ENCODE measurements at places on chromosomes 4 and X.

- DNase-seq, result no peak
These were observed 67.0 kb upstream of the FAT1 start for GRCh38 chr4:186790630-186791029.

GRCh38 chr4:6942238-6942800 is 32.7 kb downstream of the TBC1D14 start:
- DNase-seq, result peak; percentile 89

- DNase-seq, result no peak
These were observed at the start of gene ARHGEF6 for GRCh38 chrX:136780763-136781162. ARHGEF6 (minus strand) TSS chrX:136780932; CDS start chrX:136780882, 50 bp downstream.

DNA sequence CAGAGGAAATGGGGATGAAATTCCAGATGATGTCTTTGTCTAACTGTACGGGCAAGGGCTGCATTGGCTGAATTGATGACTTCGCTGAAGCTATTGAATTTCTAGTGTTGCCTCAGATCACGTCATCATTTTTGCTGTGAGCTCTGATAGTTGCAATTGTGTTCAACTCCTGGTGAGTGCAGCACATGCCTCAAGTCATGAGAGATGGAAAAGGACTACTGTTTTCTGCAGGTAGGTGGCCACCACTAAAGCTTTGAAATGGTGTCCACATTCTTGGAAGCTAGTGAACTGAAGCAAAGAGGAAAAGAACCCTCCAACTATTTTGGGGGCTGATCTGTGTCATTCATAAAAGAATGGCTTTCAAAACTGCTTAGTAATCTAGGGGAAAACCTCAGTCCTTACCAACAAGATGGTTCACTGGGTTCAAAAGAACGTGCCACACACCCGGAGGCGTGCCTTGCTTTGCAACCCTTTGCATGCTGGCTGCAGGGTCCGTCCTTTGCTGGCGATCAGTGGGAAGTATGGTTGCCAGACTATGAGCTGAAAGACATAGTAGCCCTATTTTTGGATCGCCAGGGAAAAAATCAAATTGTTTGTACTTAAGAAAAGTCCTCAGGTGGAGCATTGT is 88.1 kb upstream of the STOX2 start:
- DNase-seq, result no peak

DNA sequence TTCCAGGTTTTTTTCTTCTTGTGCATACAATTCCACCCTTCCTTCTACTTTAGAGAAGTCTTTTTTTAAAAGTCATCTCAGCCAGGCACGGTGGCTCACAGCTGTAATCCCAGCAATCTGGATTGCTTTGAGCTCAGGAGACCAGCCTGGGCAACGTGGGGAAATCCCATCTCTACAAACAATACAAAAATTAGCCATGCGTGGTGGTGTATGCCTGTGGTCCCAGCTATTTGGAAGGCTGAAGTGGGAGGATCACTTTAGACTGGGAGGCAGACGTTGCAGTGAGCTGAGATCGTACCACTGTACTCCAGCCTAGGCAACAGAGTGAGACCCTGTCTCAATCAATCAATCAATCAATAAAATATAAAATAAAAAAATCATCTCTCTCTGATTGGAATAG is 14.8 kb downstream of the ELOVL6 start:
- DNase-seq, result no peak

- no peak for DNase-seq
These were observed 5.4 kb upstream of the BBS7 start for GRCh38 chr4:121875652-121876051.
